ENCODE measurements at places on chromosomes 16 and 17.

- no peak overlapping the region for H3K4me3 ChIP-seq
- no peaks in the 10 kb centered on the region for H3K27me3 ChIP-seq
- H3K27ac ChIP-seq, result no peak overlapping the region
Observed at GRCh38 chr16:86110134-86110533, 211.2 kb downstream of the IRF8 start.

DNA sequence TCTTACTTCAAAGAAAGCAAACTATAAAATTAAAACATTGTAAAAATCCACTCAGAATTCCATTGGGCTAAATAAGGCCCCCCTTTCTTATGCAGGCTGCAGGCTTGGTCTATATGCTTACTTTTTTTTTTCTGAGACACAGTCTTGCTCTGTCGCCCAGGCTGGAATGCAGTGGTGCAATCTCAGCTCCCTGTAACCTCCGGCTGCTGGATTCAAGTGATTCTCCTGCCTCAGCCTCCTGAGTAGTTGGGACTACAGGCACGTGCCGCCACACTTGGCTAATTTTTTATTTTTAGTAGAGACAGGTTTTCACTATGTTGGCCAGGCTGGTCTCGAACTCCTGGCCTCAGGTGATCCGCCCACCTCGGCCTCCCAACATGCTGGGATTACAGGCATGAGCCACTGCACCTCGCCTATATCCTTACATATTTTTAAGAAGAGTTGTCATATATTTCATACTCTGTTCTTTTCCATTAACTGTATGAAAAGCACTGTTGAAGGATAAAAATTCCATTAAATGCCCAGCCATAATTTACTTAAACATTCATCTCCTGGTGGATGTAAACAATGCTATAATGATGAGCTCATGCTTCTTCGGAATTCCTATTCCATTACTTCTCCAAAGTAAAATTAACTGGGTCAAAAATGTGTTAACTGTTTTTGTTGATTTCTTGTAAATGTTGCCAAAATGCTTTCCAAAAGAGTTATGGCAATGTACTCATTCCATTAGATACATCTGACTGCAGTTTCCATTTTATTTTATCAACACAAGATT lies 17.8 kb downstream of the SNN start:
- H3K36me3 ChIP-seq, result peaks cover 84% of the 10 kb centered on the region
- no peak for DNase-seq
- H3K4me3 ChIP-seq, result no peak overlapping the region
- no peak overlapping the region for H3K27ac ChIP-seq

DNA sequence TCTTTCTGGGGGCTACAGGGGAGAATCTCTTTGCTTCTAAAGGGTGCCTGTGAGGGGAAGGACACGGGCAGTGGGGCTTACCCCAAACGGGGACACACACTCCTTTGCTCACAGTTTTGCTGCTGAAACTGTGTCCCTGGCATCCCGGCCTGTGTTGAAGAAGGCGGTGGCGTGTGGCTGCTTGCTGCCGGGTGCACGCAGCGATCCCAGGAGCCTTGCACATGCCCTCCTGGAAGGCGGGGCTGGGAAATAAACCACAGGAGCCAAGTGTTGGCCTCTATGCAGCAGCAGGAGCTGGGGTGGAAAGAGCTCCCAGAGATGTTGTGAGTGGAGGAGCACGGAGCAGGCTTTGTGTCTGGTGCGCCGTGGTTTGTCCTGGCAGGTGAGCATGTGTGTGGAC lies 131.0 kb upstream of the CIBAR2 start:
- no peak overlapping the region for H3K4me3 ChIP-seq
- no peaks in the 10 kb centered on the region for H3K27me3 ChIP-seq
- no peaks in the 10 kb centered on the region for H3K36me3 ChIP-seq
- H3K27ac ChIP-seq, result no peak overlapping the region
- no peak for DNase-seq
- H3K4me1 ChIP-seq, result peaks cover 12% of the 10 kb centered on the region

GRCh38 chr16:30934827-30935557 lies 11.6 kb downstream of the FBXL19 start:
- peaks cover 77% of the 10 kb centered on the region for H3K36me3 ChIP-seq
- H3K4me3 ChIP-seq, result no peak overlapping the region
- peaks cover 13% of the 10 kb centered on the region for H3K4me1 ChIP-seq
- peak; percentile 60 for DNase-seq

GRCh38 chr16:11431915-11432465 lies 86.7 kb downstream of the RMI2 start:
- H3K27me3 ChIP-seq, result no peaks in the 10 kb centered on the region
- H3K4me3 ChIP-seq, result no peak overlapping the region
- H3K27ac ChIP-seq, result no peak overlapping the region
- no peak for DNase-seq
- no peaks in the 10 kb centered on the region for H3K4me1 ChIP-seq

DNA sequence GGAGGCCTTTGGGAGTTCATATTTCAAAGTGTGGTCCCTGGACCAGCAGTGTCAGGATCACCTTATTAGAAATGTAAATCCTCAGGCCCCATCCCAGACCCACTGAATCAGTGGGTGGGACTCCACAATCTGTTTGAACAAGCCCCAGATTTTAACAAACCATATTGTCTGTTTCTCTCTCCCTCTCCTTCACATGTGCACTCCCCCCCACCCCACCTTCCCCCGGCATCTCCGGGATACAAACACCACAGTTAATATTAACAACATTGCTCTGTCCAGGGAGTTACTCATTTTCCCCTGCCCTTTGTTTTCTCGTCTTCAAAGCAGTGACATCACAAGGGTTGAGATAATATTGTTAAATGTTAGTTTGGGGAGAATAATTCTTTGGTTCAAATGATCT lies 127.3 kb downstream of the KATNIP start:
- H3K27ac ChIP-seq, result no peak overlapping the region
- H3K4me3 ChIP-seq, result no peak overlapping the region
- no peaks in the 10 kb centered on the region for H3K4me1 ChIP-seq
- H3K27me3 ChIP-seq, result no peaks in the 10 kb centered on the region

- H3K27ac ChIP-seq, result peak overlapping the region; percentile 87
- no peaks in the 10 kb centered on the region for H3K27me3 ChIP-seq
- no peaks in the 10 kb centered on the region for H3K36me3 ChIP-seq
Observed at GRCh38 chr17:42016411-42016831, 818 bp downstream of the DNAJC7 start.

- no peaks in the 10 kb centered on the region for H3K27me3 ChIP-seq
- no peaks in the 10 kb centered on the region for H3K36me3 ChIP-seq
- H3K4me1 ChIP-seq, result peaks cover 27% of the 10 kb centered on the region
- no peak for DNase-seq
Observed at GRCh38 chr16:3498988-3499387, 1.8 kb upstream of the CLUAP1 start.

DNA sequence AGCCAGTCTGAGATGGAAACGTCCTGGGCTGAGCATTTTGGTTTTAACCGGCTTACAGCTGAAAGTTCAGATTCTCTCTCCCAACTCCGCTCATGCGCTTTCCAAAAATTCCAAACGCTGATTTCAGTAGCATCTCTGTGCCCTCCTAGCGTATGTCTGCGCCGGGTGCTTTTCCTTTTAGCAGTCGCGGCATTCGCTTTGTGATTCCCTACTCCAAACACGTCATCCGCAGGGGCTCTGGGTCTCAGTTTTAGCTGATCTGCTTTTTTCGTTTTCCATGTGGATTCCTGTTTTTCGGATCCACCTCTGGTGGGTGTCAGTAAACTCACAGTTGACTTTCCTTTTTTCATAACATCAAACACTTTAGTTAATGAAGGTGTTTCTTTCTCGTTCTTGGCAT lies 22.1 kb upstream of the TVP23A start:
- no peak overlapping the region for H3K27ac ChIP-seq
- no peaks in the 10 kb centered on the region for H3K36me3 ChIP-seq
- DNase-seq, result no peak
- no peak overlapping the region for H3K4me3 ChIP-seq
- H3K27me3 ChIP-seq, result peaks cover 8% of the 10 kb centered on the region

DNA sequence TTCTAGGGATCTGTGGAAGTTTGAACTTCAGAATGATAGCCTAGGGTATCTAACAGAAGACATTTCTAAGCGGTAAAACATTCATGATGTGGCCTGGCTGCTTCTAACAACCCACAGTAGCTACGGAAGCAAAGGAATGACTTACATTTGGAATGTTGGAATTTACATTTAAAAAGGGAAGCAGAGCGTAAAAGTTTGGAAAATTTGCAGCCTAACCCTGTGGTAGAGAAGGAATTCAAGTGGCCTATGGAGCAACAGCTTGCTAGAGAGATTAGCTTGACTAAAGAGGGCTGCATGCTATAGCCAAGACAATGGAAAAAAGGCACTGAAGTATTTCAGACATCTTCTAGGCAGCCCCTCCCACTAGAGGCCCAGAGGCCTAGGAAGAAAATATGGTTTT lies 50.1 kb downstream of the HNF1B start:
- no peak overlapping the region for H3K4me3 ChIP-seq
- H3K27me3 ChIP-seq, result peaks cover 13% of the 10 kb centered on the region
- no peak overlapping the region for H3K27ac ChIP-seq
- no peak for DNase-seq
- H3K4me1 ChIP-seq, result peaks cover 6% of the 10 kb centered on the region

- no peak overlapping the region for H3K27ac ChIP-seq
- DNase-seq, result no peak
- peaks cover 73% of the 10 kb centered on the region for H3K36me3 ChIP-seq
- no peak overlapping the region for H3K4me3 ChIP-seq
- H3K27me3 ChIP-seq, result no peaks in the 10 kb centered on the region
- H3K4me1 ChIP-seq, result peaks cover 3% of the 10 kb centered on the region
Observed at GRCh38 chr16:3485821-3486505, 9.3 kb downstream of the C16orf90 start.

DNA sequence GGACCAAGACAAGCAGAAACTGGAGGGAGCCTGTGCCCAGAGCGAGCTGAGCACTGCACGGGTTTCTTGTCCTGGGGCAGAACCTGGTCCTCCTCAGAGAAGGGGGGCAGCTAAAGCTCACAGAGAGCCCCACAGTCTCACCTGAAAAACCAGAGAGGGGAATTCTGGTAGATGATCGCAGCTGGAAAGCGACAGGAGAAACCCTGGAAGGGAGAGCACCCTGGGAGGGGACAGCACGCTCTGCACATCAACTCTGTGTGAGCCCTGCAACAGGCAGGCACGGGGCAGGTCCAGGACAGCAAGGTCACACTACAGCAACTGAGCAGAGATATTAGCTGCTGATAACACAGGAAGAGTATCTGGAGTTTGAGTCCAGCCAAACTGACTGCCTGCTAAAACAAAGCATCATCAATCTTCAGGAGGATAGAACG lies 18.2 kb downstream of the ZCCHC14 start:
- H3K36me3 ChIP-seq, result peaks cover under 1% of the 10 kb centered on the region
- H3K27me3 ChIP-seq, result no peaks in the 10 kb centered on the region
- no peak overlapping the region for H3K27ac ChIP-seq
- peaks cover 13% of the 10 kb centered on the region for H3K4me1 ChIP-seq

DNA sequence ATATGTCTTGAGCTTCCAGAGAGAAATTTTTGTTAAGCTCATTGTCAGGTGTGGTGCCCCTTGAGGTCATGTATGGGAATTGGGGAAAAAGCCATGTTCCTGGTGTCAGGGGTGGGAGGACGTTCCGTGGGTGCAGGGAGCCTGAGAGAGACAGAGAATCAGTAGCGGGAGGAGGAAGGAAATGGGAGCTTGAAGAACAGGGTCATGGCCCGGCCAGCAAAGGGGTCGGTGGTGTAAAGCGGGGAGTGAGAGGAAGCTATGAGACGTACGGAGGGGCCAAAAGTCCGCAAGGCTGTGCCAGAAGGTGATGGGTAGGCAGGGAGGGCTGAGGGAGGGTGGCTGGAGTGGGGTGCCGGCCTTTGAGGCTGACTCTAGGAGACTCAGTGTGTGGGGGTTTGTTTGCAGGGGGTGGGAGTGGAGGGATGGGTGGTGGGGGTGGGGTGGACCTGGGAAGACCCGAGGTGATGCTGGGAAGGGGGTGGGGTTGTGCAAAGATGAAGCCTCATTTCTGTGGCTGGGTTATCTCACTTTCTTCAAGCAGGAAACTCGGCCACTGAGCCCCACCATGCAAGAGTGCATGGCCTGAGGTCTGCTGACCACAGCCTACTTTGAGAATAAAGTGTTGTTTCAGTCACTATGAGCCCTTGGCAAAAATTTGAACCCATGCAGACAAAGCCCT lies 63.6 kb downstream of the PLCG2 start:
- H3K36me3 ChIP-seq, result no peaks in the 10 kb centered on the region
- no peak for DNase-seq
- H3K4me3 ChIP-seq, result no peak overlapping the region
- no peaks in the 10 kb centered on the region for H3K27me3 ChIP-seq

DNA sequence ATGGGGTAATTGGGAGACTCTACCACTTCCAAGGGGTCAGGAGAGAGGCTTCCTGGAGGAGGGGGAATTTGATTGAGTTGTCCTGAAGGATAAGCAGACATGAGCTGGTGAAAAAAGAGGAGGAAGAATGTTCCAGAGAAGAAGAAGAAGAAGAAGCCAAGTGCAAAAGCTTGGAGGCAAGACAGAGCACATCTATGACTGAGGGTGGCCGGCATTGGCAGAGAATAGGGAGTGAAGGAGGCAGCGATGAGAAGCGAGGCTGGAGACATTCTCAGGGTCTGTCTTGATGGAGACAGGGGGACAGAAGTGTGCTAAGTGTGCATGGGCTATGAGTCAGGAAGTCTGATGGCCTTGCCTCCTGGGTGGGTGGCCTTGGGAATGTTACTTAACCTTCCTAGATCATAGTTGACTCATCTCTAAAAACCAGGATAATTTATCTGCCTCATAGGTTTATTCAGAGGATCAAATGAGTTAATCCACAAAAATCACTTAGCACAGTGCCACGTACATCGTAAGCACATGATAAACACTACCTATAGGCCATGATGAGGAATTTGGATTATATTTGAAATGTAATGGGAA lies 171.7 kb downstream of the ABCC12 start:
- H3K4me3 ChIP-seq, result no peak overlapping the region
- no peaks in the 10 kb centered on the region for H3K36me3 ChIP-seq
- H3K27me3 ChIP-seq, result no peaks in the 10 kb centered on the region

DNA sequence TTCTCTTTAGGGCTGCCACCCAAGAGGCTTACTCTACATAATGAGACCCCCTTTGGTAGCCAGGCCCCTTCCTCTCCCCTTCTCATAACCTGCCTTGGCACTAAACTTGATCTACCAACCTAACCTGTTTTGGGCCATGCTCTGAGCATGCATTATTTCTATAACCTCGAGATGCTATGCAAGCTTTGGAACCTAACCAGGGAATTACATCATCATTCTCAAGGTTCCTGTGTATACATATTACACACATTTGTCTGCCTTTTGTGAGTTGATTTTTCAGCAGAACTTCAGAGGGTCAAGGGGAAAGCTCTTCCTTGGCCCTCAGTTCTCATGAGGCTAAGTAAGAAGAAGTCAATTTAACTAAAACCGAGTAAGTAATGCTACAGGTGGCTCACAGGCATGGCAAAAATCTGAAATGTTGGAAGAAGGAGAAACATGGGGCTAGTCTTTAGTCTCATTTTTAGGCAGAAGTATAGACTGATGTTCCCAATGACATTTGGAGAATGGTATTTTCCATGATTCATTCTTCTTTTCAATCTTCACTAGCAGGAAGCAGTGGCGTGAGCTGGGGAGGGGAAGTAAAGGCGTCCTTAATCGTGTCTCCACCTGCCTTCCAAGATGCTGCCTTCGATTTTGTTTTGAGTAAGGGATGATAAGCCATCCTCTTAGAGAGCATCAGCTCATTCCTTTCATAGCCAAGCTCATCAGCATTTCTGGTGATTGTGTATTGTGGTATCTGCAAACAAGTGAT lies 308.4 kb downstream of the ABCC12 start:
- H3K27ac ChIP-seq, result no peak overlapping the region
- H3K4me3 ChIP-seq, result no peak overlapping the region
- no peak for DNase-seq
- H3K36me3 ChIP-seq, result no peaks in the 10 kb centered on the region
